ENCODE measurements at places on chromosomes 4 and X.
A peak's percentile ranks its signal among the peaks of the same experiment; 100 is the strongest.

DNA sequence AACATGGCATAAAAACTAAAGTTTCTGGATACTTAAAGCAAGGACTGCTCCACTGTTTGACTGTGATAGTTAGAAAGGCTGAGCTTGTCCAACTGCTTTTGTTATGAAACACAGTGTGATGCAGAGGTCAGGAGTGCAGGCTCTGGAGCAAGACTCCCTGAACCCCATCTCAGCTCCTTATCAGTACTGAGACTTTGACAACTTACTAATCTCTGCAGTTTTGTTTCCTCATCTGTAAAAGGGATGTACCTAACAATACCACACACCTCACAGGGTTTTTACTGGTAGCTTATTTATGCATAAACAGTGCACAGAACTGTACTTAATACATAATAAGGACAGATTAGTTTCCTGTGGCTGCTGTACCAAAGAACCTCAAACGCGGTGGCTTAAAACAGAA, 804.3 kb downstream of the FSTL5 start:
- DNase-seq: no peak

- no peak for DNase-seq
Observed at GRCh38 chrX:41982953-41983352, 59.6 kb upstream of the CASK start.

- peak; percentile 67 for DNase-seq
Observed at GRCh38 chr4:7313347-7313811, 121.0 kb downstream of the SORCS2 start.

GRCh38 chr4:93617606-93618005, 210.9 kb upstream of the ATOH1 start:
- DNase-seq: no peak

GRCh38 chr4:122481766-122482405, 25.4 kb upstream of the IL2 start:
- DNase-seq: no peak

- DNase-seq: no peak
Observed at GRCh38 chr4:168605411-168605810, 108.6 kb downstream of the PALLD start.

DNA sequence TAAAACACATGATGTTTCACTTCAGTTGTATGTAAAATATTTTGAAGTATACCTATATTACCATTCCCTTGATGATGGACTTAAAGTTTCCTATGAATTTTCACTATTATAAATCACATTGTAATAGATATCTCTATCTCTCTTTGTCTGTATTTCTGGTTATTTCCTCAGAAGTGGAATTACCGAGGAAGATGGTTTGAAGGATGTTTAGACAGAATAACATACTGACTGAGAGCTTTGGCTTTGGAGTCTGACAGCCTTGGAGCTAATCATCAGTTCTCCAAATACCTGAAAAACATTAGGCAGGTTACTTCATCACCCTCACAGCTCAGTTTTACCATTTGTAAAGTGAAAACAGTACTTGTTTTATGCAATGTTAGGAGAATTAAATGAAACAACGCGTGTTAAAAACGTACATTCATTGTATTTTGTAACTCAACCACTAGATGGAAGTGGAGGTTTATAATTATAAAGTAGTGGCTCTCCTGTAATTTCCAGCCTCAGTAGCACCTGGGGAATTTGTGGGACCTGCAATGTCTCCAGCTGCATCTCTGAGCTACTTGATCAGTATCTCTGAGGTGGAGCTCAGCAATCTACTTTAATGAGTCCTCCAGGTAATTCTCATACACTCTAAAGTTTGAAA, 14.3 kb downstream of the JCHAIN start:
- no peak for DNase-seq

- DNase-seq: no peak
Observed at GRCh38 chr4:155578219-155578618, 88.4 kb upstream of the GUCY1A1 start.

Data from head of caudate nucleus (tissue), 42 donors.